LHCN-M2 (cell line): ENCODE measurements at places on chromosomes 7 and 10.
A peak's percentile ranks its signal among the peaks of the same experiment; 100 is the strongest.

- DNase-seq = no peak
Observed at GRCh38 chr10:15760681-15761080, 41.0 kb upstream of the ITGA8 start.

GRCh38 chr10:17474595-17475323, 20.4 kb upstream of the ST8SIA6 start:
- peak; percentile 22 for DNase-seq

DNA sequence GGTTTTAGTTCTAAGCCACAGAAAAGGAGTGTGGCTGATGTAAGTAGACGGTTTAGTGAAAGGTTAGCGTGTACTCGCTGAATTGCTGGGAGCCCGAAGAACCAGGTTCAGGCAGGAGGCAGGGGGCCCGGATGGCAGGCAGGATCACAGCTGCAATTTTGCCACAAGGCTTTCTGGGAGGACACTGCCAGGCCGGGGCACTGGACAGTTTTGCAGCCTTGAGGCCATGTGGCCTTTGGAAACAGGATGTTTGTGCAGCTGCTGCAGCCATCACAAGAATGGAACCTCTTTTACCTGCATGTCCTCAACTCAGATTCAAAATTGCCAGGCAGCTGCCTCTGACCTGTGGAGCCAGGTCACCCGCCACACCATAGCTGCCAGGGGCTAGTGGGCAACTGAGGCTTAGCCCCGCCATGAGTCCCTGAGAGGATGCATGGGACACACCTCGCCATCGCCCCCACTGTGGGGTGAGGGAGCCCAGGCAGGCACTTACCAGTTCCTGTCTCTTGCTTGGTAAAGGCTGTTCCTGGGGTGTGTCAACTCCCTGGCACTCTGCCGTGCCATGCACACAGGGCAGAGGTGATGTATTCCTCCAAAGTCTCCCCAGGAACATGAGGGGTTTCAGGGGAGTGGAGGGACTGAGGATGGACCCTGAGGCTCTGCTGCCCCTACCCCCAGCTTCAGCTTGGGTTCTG, 188.6 kb downstream of the RPS24 start:
- peak; percentile 67 for DNase-seq

GRCh38 chr7:138924501-138925225, 56.5 kb downstream of the KIAA1549 start:
- no peak for DNase-seq

DNA sequence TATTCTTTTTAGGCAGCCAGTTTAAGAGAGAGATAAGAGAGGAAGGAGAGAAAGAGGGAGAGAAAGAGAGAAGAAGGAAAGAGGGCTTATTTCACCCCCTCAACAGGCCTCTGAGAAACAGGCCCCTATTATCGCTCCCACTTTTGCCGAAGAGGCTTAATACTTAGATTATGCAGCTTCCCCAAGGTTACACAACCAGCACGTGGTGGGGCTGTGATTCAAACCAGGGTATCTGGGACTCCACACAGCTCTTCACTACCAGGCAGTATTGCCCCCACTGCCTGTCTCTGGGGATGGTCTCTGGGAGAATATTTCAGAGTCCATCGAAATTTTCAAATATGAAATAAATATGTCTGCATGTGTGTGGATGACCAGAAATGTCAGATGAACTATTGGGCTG, 3.0 kb downstream of the GIMAP1 start:
- no peak for DNase-seq

DNA sequence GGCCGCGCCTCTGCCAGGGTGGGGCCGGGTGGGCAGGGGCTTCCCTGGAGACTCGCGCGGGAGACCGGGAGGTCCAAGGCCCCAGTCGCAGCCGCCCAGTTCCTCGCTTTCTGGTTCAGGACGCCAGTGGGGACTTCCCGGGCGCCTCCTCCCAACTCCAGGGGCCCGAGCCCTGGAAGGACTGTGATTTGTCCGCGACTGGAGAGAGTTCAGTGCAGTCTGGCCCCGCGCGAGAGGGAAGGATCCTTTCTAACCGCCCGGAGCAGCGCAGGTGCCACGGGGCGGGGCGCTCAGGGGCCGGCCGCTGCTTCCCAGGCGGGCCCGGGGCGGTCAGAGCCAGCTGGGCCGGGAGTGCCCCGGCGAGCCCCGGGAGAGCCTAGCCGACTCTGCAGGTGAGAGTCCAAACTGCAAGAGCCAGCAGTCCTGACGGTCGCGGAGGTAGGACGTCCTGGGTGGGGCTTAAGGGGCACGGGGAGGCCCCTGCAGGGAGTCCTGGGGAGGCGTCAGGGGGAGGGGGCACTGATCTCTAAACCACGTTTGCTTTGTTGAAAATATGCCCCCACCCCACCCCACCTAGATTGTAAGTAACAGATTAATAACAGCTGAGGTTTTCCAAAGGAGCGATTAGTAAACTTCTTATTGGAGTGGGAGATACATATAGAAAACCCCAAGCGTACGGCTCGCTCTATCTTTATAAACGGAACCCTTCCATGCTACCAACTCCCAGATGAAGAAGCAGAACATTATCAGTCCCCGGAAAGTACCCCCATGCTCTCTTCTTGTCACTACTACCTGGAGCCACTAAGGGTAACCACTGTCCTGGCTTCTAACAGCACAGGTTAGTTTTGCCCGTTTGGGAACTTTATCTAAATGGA, 8.2 kb downstream of the NKX2-3 start:
- no peak for DNase-seq

DNA sequence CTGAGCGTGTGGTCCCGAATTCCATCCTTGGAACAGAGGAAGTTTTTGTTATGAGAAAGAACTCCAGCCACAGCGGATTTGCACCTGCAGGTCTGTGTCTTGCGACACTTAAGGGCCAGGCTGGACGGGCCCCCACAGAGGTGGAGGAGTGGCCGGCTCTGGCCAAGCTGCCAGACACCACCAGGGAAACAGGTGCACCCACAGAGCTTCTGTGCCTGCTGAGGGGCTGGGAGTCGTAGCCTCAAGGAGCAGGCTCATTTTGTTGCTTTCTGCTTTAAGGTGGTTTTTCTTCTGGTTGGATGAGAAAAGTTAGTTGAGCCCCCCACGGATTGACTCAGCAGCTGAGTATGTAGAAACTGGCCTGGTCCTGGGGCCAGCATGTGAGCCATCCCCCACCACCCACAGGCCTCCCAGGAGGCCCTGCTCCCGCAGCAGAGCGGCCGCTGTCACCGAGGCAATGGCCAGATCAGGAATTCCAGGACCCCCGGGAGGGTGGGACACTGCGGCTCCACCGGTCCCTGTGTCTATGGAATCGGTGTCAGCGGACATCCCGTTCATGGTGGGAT, 41.9 kb downstream of the NKX6-2 start:
- no peak for DNase-seq

DNA sequence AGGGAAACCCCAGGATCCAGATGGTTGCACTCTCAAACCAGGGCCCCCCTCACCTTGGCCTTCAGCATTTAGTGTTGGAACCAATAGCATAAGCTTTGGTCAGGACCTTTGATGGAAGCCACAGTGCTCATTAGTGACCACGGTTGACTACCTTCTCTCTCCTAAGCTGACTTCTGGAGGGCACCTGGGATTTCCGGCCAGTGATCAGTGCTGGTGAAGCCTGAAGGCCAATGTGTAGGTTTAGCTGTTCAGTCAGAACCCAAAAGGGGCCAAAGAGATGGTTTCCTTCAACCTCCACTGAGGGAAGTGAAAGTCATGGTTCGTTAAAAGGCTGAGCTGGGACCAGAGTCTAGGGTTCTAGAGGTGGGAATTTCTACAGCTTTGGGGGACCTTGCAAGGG, 46.4 kb downstream of the TCF7L2 start:
- no peak for DNase-seq

DNA sequence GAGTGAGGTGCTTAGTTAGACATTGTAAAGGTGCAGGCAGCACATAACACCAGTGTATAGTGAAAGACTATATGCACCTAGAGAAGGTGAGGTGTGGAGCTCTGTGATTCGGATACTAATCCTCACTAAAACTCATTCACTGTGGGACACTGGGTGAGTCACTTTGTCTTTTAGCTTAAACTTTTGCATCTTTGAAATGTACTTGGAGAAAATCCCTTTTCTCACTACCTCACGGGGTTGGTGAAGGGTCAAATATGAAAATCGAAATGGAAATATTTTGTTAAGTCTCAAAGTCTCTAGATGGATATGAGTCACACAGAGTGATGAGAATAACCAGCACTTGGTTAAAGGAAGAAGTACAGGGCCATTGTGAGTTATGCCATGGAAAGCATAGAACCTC, 38.0 kb downstream of the MDFIC start:
- DNase-seq = peak; percentile 67

DNA sequence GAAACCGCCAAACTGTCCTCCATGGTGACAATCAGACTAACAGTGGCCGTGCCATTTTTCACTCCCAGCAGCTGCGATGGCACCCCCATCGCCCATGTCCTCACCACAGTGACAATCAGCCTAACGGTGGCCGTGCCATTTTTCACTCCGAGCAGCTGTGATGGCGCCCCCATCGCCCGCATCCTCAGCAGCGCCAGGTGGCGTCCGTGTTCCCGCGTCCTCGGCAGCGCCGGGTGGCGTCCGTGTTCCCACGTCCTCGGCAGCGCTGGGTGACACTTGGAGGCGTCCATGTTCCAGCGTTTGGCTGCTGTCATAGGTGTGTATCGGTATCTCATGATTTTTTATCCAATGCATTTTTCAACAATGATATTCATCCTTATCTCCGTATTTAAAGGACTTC, 267.3 kb downstream of the PTPRN2 start:
- DNase-seq = no peak

GRCh38 chr10:88315755-88316154, 267.4 kb downstream of the RNLS start:
- DNase-seq = no peak

- no peak for DNase-seq
Observed at GRCh38 chr7:34596887-34597286, 61.1 kb upstream of the NPSR1 start.

DNA sequence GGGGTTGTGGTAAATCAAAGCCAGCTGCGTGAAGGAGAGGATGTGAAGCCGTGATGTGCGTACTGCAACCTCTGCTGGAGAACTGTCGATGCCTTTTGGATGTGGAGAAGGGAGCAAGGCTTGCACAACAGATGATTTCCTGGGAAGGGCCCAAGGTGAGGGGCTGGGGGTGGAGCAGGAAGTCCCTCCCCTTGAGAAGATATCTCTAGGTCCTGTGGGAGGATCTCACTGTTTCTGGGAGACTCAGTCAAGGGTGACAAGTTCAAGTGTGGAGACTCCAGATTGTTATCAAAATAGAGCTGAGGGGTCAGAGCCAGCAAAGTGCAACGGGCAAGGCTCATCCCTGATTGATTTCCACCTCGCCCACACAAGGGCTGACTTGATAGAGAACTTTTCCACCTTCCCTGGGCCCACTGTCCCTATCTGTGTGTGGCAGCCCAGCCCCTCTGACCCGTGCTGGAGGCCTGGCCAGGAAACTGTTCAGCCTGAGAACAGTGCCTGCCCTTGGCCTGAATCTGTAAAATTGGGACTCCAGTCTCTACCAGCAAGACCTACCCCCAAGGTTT, 55.0 kb downstream of the COL13A1 start:
- no peak for DNase-seq

- DNase-seq = no peak
Observed at GRCh38 chr7:2387897-2388636, 15.3 kb upstream of the CHST12 start.

- peak; percentile 43 for DNase-seq
Observed at GRCh38 chr10:90993340-90993739, 72.5 kb upstream of the ANKRD1 start.

DNA sequence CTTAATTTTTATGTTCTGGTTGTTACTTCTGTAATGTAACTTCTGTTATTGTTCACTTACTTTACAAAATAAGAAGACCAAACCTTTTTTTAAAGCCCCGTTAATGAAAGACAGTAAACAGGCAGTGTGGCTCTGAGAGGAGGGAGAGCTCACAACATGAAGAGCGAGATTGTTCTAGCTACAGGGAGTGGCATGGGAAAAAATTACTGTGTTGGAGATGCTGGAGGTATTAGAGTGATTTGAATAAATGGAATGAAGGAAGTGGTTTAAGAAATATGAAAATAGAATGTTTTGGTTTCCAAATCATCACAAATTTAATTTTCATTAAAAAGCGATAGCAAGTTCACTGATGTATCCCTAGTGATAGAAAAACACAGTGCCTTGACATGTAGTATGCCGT, 31.8 kb downstream of the REEP3 start:
- DNase-seq = peak; percentile 88

GRCh38 chr7:140349144-140349771, 49.1 kb downstream of the SLC37A3 start:
- DNase-seq = peak; percentile 31

- DNase-seq = peak; percentile 67
Observed at GRCh38 chr10:50396491-50397311, 145.4 kb upstream of the ASAH2 start.

DNA sequence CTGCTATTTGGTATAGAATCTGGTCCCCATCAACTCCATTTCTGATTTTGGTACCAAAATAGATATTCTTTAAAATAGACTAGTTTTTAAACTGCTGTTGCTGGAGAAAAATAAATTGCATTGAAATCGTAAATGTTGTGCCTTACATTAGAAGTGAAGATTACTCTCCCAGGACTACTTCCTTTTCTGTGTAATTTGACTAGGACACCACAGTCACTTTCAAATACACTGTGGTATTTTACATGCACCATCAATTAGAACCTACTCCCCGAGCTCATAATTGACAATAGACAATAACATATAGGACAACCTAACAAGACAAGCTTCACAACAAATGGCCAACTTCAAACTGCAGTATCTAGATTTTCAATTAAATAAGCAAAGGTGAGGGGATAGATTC, 211.5 kb downstream of the DGKB start:
- no peak for DNase-seq

DNA sequence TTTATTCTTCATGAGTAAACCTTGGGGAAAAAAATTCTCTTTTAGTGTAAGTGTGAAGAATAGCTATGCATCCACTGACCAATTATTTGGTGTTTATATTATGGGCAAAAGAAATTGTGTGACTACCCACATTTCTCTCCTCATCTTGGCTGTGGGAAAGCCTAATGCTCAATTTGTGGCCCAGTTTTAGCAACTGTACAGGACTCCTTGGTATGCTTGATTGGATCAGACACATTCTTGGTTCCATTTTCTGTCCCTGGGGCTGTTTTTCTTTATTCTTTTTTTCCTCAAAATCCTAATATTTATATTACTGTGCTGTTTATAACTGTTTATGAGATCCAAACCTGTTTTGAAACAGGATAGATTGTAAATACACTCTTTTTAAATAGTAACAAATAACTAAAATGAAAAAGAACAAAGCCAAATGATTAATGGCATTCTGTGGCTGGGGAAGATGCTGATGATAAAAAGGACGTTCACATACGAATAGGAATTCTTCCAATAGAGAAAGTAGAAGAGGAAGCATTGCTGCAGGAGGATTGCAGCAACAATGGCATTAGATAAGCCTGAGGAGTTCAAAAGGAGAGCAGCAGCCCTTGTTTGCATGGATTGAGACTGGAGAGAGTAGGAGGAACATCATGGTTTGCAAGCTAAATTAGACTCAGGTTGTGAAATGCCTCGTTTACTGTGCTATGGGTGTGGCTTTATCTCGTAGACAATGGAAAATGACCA, 580.5 kb downstream of the INHBA start:
- DNase-seq = no peak
